ENCODE measurements at places on chromosomes 4 and X.
A peak's percentile ranks its signal among the peaks of the same experiment; 100 is the strongest.

GRCh38 chr4:14679906-14680305 lies 322.4 kb upstream of the CPEB2 start:
- DNase-seq, result no peak

GRCh38 chr4:47519239-47519883 lies 34.3 kb downstream of the ATP10D start:
- DNase-seq, result no peak

DNA sequence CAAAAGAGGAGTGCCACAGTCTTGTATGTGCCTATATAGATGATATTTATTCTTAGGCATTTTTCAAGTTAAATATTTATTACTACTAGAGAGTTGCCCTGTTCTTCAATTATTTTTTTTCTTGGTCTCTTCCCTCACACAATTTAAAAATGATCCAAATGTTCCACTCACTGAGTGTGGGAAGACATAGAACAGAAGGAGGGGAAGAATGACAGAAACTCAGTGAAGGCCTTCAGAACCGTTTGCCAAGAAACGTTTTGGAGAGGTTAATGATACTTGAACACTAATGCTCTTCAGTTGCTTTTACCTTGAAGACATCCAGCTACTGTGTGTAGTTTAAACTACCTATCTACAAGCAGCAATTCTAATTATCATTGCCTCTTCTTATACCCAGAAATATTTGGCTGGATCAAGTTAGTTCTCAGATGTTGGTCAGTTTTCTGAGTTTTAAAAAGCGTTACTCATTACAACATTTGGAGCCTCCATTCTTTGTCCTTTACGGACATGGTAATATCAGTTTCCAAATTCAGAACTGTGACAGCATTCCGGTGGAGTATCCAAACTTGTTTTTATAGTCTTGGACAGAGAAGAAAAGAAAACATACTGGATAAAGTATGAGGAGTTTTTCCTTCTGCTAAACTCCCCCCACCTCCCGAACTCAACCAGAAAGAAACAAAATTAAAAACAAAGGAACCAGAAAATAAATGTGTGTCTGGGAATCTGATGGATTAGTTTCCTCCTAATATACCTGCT lies 389.7 kb downstream of the SPRY1 start:
- DNase-seq, result no peak

GRCh38 chr4:4320951-4321714 lies 31.1 kb downstream of the ZBTB49 start:
- no peak for DNase-seq

- no peak for DNase-seq
These were observed 38.6 kb upstream of the NEIL3 start for GRCh38 chr4:177271091-177271490.

- no peak for DNase-seq
These were observed 50.2 kb upstream of the PGRMC2 start for GRCh38 chr4:128337863-128338262.

GRCh38 chrX:42017971-42018370 lies 94.6 kb upstream of the CASK start:
- DNase-seq, result no peak

- DNase-seq, result no peak
These were observed 152.3 kb downstream of the RAB28 start for GRCh38 chr4:13331827-13332226.

GRCh38 chrX:130772105-130772775 lies 130.8 kb downstream of the ENOX2 start:
- DNase-seq, result no peak

DNA sequence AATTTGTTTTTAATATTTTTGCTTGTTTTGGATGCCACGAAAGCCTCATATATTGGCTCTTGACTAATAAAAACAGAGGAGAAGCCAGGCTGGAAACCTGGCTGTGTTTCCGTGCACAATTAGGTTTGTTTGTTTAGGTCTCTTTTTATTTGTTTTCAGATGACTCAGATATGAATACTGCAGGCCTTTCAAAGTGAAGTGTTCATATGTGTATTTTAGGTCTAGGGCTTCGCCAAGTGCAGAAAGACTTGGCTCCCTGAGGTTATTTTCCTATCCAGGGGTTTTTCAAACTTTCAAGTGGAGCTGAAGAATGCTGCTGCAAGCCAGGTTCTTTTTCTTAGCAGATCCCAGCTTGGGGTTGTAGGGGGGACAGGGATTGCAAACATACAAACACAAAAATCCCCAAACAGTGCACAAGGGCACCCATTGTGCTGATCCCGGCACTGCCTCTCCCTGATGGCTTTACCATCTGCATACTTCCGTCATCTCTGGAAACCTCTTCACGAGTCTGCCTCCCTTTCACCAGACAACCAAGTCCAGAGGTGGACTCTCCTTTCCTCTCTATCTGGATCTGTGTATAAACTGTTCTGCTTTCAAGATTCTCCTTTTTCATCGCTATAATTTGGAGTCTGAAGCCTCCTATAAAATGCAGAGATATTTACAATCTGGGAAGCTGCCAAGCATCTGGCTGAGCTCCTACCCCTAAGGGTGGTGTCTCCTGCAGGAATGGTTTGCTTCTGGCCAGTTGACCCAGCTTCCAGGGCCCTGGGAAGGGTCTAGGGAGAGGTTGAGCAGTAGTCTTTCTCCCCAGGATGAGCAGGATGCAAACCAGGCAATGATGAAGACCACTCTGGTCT lies 108.6 kb downstream of the SMIM20 start:
- no peak for DNase-seq

- no peak for DNase-seq
These were observed 246.4 kb upstream of the SLC7A11 start for GRCh38 chr4:138488533-138488932.

DNA sequence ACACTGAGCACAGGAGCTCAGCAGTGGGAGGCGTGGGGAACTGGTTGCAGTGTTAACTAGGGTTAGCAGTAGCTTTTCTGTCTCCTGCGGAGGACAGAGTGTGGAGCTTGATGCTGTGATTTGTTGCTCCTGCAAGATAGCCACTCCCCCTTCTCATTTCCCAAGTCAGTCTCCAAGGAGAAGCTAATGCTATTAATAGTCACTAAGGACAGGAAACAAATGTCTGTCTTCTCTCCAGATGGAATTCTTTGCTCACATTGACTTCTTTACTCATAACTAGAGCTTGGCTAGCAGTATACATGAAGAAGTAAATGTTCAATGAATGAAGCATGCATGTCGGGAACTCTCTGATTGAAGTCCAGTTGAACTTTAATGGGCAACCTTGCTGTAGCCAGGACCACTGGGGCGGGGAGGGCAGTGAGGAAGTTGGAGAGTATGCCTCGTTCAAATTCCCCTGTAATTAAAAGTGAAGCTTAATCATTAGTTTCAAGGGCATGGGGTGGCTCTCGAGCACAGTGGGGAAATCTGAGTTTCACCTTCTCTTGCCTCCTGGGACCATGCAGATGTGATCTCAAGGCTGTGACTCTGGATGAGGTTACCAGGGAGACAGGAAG lies 156.6 kb upstream of the SCML1 start:
- DNase-seq, result no peak

- no peak for DNase-seq
These were observed 169.9 kb downstream of the ZNF330 start for GRCh38 chr4:141390571-141390970.

DNA sequence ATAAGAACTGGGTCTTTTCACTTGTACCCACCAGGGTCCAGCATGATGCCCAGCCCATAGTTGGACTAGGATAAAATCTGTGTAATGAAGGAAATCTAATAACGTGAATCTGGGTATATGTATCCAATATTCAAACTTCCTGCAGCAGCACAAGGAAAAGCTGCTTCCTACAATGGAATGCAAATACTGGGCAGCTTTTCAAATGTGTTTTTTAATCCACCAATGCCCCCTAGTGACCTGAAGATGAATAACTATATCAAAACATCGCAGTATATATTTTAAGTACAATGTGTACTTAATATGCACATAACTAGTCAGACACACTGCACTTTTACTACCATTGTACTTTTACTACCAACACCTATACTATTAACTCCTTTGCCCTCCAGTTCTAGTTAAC lies 5.3 kb downstream of the APOO start:
- DNase-seq, result no peak

DNA sequence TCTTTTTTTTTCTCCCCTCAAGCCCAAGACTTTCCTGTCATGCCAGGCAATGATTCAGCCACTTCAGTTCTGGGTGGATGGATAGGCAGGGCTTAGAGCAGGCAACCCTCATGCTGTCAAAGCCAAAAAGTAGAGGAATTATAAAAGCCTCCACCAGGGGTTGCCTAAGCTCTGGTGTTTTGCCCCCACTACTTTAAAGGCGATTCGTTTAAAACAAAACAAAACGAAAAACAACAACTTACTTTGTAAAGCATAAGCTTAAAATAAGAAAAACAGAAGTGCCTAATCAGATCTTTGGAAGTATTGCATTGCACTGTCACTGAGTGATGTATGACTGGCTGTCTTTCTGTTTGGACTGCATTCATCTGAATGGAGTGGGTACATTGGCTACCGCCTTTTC lies 5.3 kb upstream of the IDS start:
- DNase-seq, result no peak

DNA sequence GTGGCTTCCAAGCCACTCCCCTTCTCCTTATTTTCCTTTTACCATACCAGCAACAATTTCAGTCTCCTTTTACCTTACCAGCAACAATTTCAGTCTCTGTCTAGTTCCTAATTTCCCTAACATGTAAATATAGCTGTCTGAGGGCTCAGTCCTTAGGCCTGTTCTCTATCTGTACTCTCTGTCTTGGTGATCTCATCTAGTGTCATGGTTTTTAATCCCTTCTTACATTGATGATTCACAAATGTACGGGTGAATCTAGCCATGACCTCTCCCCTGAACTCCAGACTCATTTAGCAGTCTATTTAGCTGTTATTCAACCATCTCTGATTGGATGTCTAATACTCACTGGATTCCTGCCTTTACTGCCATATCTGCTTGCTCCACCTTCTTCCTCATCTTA lies 7.2 kb downstream of the IL15 start:
- no peak for DNase-seq

GRCh38 chr4:137572163-137572562 lies 39.9 kb upstream of the PCDH18 start:
- no peak for DNase-seq

- DNase-seq, result no peak
These were observed 8.1 kb downstream of the RTL5 start for GRCh38 chrX:72123471-72124185.

- no peak for DNase-seq
These were observed 736.9 kb upstream of the MAGEB2 start for GRCh38 chrX:29478336-29479069.

- DNase-seq, result no peak
These were observed 300.9 kb downstream of the FAM47A start for GRCh38 chrX:33831211-33831610.

DNA sequence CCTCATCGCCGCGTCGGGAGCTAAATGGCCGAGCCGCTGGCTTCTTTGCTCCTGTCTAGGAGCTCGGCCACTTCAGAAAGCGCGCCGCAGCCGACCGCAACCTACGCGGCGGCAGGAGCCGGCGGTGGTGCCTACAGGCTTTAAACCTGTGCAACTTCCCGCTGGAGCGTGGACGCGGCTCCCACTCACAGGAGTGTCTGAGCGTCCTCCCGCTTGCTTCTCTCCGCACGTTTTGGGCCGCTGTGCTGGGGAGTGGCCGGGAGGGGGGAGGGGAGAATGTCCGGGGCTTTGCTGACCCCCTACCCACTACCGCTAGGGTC lies 1.0 kb downstream of the NHSL2 start:
- no peak for DNase-seq

GRCh38 chrX:1009771-1010170 lies 202.7 kb downstream of the CRLF2 start:
- DNase-seq, result no peak

- DNase-seq, result no peak
These were observed 2.3 kb downstream of the SH3TC1 start for GRCh38 chr4:8201321-8201781.

GRCh38 chrX:130981836-130982235 lies 76.3 kb upstream of the ARHGAP36 start:
- no peak for DNase-seq

DNA sequence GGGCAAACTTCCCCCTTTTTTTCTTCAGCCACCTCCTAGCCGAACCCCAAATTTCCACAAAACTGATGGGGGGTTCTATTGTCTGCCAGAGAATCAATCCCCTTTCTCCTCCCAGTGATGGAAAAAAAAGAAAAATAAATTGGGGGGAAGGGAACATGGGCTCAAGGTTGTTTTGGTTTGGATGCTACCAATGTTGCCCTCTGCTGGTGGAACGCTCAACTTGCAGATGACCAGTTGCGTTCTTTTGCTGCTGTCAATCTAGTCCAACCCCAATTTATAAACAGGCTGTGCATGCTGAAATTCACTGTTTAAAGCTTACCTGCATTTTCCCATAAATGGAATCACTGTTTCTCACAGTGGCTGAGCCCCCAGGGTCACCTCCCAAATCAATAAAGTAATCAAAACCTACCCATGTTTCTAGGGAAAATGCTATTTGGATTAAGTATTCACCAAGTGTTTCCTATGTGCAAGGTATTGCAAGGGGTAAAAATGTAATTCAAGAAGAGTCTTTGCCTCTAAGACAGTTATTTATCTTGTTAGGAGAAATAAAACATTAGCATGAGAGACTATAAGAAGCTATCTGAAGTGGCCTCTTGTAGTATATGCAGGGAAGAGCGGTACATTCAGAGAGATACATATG lies 116.7 kb upstream of the TMEM164 start:
- DNase-seq, result no peak

DNA sequence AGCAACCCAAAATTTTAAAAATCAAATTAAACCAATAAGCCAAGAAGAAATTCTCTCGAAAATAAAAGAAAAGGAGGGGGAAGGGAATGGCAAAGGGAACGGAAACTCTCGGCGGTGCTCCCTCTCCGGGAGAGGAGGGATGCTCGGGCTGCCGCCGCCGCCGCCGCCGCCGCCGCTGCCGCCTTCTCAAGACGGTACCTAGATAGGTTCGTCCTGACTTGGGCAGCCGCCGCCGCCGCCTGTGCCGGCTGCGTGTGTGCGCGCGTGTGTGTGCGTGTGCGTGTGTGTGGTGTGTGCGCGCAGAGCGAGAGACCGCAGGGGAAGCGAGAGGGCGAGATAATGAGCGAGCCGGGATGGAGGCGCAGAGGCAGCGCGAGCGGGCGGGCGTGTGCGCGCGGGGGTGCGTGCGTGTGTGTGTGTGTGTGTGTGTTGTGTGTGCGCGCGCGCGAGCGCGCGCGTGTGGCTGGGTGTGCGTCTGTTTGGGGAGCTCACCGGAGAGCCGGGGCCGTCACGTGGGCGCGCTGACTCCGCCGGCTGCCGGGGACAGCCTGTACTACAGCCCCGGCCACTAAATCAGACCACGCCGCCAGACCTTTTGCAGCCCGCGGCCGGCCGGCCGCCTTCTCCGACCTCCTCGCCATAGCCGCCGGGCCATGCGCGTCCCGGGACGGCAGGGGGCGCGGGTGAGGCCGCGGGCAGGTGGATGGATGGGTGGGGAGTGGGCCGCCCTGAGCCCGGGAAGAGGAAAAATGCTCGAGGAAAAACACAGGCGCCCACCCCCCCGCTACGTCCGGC lies 111.6 kb downstream of the DHX15 start:
- DNase-seq, result peak; percentile 19

DNA sequence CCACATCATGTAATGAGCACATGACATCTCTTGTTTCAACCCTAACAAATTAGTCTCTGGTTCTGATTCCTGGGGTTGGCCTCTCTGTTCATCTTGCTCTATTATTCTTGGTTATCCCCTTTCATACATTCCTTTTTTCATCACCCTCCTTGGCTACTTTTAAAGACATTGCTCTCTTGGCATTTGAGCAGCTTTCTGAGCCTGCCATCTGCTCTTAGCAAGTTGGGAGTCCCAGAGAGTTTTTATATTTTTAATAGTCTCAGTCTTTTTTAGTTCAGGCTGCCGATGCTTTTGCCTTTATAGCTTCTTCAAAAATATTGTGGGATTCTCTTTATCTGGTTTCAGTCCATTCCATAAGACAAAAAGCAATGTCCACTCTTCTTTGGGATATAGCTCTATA lies 1270.9 kb downstream of the ADGRL3 start:
- DNase-seq, result no peak

Data from central memory CD8-positive, alpha-beta T cell (primary cell).